T-helper 2 cell treated with Interferon-gamma antibody and Interleukin-4, amounts not matched to agents 5 μg/mL and 100 μg/mL, for 36 hours (primary cell): ENCODE measurements at places on chromosomes 4 and X.

GRCh38 chr4:144402176-144402575, 243.8 kb upstream of the HHIP start:
- DNase-seq: no peak

GRCh38 chr4:98498774-98499173, 159.6 kb downstream of the TSPAN5 start:
- no peak for DNase-seq

DNA sequence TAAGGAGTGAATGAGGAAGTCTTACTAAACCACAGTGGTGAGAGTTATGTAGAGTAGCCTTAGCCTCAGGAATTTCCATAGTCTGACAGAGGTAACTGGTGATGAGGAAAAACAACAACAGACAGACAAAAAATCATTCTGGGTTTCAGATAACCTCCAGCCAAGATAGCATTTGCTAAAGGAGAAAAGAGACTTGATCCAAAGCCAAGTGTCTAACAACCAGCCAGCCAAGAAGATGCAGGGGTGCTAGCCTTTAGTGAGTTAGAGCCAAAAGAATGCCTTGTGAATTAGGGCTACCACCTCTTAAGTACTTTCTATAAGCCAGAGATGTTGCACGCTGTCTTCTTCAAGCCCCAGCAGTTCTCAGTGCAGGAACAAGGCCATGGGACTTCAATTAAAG, 478.0 kb upstream of the CPEB2 start:
- no peak for DNase-seq

DNA sequence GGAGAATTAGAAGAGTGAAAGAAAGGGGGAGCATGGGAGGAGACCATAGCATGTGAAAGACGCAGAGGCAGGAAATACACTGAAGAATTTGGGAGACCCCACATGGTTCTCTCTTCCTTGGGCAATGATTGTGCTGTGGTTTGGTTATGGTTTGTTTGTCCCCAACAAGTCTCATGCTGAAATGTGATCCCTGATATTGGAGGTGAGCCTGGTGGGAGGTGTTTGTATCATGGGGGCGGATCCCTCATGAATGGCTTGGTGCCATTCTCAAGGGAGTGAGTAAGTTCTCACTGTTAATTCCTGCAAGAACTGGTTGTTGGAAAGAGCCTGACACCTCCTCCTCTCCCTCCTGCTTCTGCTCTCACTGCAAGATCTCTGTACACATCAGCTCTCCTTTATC, 78.6 kb upstream of the RAI2 start:
- DNase-seq: no peak

- peak; percentile 9 for DNase-seq
These were observed 738.3 kb upstream of the FRG1 start for GRCh38 chr4:189202182-189202868.

DNA sequence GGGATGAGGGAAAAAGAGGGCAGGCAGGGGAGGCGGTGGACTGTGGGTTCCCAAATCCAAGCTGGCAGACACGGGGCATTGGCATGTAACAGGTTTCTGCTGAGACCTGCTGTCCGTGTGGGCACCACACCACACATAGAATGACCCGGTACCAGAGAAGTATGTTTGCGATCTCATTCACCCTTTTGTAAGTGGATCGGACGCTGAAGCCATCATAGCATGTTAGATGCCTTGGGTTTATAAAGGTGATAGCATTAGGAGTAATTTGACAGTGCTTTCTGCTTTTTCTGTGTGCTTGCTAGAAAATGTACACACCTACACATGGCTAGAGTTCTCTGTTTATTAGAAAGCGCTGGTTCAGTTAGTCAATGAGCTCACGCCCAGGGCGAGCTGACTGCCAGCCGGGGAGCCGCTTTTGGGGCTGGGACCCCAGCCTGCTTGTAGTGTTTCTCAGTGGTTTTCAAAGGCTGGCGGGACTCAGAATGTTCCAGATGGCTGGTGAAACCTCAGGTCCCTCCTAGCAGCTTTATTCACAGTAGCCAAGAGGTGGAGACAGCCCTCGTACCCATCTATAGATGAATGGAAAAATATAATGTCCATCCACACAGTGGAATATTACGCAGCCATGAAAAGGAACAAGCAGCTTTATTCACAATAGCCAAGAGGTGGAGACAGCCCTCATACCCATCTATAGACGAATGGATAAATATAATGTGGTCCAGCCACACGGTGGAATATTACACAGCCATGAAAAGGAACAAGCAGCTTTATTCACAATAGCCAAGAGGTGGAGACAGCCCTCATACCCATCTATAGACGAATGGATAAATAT, 579 bp downstream of the IL3RA start:
- peak; percentile 14 for DNase-seq

DNA sequence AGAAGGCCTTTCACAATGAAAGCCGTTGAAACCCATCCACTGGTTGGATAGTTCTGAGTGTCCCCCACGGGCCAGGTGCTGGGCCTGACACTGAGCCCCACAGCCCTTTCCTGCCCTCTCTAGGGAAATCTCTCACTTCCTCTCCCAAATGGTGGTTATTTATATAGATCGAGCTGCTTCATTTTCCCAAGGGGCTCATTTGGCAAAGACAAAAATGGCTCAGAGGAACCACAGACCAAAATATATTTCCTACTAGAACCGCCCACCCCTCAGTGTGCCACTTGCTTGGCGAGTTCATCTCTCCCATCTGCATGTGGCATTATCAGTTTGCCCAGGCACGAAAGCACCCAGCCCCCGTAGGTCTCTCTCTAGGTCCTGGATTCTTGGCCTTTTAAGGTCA, 53.3 kb upstream of the STIM2 start:
- DNase-seq: no peak

GRCh38 chr4:946103-946450, 13.8 kb downstream of the TMEM175 start:
- DNase-seq: no peak

DNA sequence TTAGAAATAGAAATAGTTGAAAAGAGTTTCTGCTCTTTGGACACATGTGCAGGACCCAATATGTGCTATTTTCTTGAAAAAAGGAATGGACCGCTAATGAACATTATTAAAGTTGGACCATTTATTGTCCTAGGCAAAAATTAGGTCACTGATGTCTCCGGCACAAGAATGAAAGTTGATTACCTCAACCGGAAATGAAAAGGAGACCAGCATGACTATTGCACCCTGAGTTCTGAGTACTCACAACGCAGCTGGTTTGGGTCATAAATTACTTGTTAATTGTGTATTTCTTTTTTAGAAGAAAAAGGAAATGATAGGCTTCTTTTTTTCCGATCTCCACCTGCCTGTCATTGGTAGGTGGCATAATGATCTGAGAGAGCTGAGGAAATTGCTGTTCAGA, 232.7 kb downstream of the ARHGAP24 start:
- DNase-seq: no peak

DNA sequence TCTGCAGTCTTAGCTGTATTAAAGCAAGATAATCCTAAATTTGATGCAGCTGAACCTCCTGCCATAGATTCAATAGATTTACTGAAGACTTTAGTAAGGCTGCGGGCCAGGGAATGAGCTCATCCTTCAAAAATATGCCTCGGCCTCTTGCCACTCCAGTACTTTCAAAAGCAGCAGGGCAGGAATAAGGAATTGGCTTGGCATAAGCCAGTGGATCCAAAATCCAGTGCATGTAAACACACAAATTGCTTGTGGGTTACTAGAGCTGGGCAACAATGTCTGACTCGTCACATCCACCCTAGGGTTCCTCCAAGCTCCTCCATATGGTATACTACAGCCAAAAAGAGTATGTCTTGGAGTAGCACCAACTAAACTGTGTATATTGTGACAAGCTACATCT, 165.0 kb downstream of the AMELX start:
- no peak for DNase-seq

- DNase-seq: no peak
These were observed 22.8 kb upstream of the MUC7 start for GRCh38 chr4:70449220-70449619.

GRCh38 chrX:7637066-7637465, 205.9 kb upstream of the VCX start:
- no peak for DNase-seq

- DNase-seq: peak; percentile 52
These were observed 7.3 kb upstream of the OPN1LW start for GRCh38 chrX:154136627-154137161.

- no peak for DNase-seq
These were observed 634 bp downstream of the APOO start for GRCh38 chrX:23907111-23907497.

- no peak for DNase-seq
These were observed 690.9 kb downstream of the PCDH19 start for GRCh38 chrX:99719140-99719539.

DNA sequence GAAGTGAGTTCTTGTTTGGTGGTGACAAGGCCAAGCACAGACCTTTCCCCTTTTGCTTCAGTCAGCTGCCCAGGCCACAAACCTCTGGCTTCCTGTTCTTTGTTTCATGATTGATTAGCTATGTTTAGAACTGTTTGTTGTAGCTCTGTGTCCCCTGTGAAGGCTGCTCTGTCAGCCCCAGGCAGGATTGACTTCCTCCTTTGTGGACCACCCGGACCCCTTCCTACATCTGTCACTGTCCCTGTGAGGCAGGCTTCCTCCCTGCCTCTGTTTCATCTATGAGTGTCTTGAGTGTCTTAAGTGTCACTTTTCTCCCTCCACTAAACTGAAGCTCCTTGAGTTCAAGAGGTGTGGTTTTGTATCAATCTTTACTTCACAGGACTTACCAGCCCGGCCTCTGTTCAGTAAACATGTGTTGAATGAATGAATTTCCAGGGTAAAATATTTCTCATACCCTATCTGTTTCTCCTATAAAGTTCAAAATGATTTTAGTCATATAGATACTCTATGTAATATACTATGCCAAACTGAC, 83.5 kb downstream of the ZNF674 start:
- no peak for DNase-seq

GRCh38 chr4:153205757-153206156, 1.5 kb downstream of the TRIM2 start:
- DNase-seq: peak; percentile 31

DNA sequence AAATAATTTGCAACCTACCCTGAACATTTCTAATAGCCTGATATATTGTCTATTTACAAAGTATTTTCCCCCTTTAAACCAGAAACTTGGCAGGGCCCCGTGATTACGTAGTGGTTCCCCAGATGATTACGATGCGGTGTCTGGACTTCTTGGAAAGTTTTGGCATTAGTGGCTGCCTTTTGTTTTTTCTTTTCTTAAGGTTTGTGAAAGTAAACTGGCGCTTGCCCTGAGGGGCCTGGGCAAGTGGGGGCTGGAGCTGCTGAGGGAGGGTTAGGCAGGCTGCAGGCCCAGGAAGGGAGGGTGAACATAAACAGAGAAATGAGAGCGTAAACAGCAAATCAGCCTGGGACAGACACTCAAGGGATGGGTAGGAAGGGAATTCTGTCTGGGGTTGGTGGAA, 123.6 kb upstream of the MSX1 start:
- DNase-seq: no peak

DNA sequence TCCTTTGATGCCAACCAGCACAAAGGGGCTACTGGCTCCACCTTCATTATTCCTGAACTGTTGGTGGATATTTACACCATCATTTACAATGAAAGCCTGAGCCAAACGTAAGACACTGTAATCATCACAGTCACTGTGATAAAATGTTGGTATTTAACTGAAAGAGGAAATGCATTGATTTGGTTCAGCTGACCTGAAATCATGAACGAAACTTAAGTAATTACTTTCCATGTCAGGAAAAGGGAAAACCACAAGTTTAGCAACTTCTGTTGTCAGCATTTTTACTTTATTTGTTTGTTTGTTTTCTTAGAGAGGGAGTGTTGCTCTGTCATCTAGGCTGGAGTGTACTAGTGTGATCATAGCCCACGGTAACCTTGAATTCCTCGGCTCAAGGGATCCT, 247.8 kb upstream of the FAM47A start:
- DNase-seq: no peak

DNA sequence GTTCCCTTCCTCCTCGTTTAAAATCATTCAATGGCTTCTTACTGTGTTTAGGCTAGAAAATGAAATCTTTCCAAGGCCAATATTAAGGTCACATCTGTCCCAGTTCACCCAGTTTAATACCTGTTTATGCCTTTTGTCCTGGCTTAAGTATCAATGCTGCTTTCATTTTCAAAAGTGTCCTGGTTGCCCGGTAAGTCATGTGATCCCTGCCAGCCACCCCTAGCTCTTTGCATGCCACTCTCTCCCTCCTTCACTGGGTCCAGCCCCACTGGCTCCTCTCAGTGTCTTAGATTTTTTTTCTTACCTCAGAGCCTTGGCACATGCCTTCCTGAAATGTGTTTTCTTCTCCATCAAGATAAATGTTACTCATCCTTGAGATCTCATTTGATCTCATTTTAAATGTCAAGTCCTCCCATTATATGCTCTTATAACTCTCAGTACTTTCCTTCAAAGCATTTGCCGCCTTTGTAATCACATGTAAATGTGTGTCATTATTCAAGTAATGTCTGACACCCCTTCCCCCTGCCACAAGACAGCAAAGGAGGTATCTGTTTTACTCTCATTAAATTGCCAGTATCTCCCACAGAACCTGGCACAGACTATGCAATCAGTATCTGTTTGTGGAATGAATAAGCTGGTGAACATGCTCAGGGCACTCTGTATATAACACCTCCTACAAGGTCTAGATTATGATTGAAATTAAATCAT, 472.5 kb upstream of the RPS6KA3 start:
- no peak for DNase-seq

DNA sequence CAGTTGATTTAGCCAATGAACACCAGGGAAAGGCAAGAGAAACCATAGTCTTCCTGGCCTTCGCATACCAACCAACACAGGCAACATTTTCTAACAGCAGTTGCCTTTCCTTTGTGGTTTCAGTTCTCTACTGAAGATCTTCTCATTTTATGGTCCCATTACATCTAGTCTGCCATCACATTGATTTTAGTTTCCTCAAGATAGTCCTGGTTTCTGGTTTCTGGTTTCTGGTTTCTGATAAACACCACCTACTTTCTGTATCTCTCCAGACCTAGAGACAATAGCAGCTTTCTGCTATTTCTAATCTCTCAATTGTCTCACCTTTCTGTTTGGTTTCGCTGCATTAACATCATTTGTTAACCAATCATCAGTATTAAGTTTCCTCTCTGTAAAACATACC, 646.3 kb upstream of the SPANXN1 start:
- no peak for DNase-seq

DNA sequence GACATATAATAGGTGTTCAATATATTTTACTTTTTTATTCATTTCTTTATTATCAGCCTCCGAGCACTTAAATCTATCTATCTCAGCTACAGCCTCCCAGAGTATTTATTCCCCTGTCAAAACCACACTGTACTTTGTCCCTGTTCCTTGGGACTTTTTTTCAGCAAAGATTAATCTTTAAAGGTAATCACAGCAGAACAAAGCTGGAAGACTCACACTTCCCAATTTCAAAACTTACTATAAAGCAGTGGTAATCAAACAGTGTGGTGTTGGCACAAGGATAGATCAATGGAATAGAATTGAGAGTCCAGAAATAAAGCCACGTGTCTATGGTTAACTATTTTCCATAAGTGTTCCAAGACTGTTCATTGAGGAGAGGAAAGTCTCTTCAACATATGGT, 59.7 kb downstream of the KLHL13 start:
- no peak for DNase-seq

- no peak for DNase-seq
These were observed 92.3 kb downstream of the HS3ST1 start for GRCh38 chr4:11336435-11336834.
